NCI-H524 (cell line): ENCODE measurements at places on chromosomes 6 and 20.
A peak's percentile ranks its signal among the peaks of the same experiment; 100 is the strongest.

- DNase-seq: no peak
Observed at GRCh38 chr6:135572051-135572450, 74.5 kb upstream of the AHI1 start.

GRCh38 chr6:46262928-46263706 lies 92.3 kb upstream of the ENPP5 start:
- DNase-seq: no peak

DNA sequence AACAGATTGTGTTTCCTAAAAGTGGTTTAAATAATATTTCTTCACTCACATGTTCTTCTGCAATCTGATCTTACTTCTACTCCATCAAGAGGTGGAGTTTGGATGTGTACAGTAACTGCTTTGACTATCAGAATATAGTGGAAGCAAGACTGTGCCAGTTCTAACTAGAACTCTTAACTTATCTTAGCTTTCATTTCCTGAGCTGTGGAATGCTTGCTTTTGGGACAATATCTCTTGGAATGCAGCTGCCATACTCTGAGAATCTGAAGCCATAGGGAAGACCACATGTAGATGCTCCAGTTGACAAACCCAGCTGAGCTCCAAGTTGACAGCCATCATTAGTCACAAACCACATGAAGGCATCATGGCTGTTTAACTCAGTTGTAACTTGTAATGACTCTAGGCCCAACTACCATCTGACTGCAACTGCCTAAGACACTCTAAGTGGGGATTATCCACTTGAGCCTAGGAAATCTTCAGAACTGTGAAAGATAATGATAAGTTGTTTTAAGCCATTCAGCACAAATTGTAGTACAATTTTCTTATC lies 40.8 kb upstream of the MAN1A1 start:
- peak; percentile 84 for DNase-seq

GRCh38 chr20:34622821-34623451 lies 54.0 kb downstream of the PIGU start:
- no peak for DNase-seq

- no peak for DNase-seq
Observed at GRCh38 chr6:124008000-124008987, 204.6 kb downstream of the NKAIN2 start.

DNA sequence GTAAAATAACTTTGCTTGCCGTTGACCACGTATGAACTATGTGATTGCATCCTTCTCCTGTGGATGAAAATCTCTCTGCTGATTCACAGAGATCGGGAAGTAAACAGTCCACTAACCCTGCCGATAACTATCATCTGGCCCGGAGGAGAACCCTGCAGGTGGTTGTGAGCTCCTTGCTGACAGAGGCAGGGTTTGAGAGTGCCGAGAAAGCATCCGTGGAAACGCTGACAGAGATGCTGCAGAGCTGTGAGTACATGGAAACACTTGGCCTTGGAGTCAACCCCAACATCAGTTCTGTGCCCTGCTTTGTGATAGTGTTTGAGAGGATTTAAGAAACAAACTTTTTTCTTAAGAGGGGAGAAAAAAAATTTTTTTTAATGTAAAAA lies 937 bp downstream of the TAF8 start:
- no peak for DNase-seq

GRCh38 chr6:112231594-112232060 lies 22.7 kb downstream of the LAMA4 start:
- DNase-seq: peak; percentile 92

DNA sequence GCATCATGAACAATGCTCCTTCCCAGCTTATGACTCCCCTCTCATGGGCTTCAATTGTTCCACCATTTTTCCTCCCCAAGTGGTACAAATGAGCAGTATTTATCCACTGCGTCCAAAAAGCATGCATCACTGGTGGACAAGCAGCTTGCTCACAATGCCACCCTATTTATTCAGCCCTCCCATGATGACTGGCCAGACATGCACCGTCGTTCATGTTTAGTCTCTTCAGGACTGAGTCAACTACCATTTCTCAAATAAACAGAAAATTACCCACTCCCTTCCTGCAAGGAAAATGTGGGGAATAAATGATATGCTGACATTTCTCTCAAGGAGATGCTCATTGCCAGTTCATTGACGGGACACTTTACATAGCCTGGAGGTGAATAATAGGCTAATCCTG lies 300.4 kb downstream of the C6orf118 start:
- no peak for DNase-seq

- peak; percentile 55 for DNase-seq
Observed at GRCh38 chr6:122839472-122839871, 50.4 kb downstream of the SMPDL3A start.
